ENCODE measurements at places on chromosomes 16 and 17. TPM values are rescaled to one million over a fixed set of nuclear protein-coding genes. Genes with fewer than 3 reads are reported as not detected.

DNA sequence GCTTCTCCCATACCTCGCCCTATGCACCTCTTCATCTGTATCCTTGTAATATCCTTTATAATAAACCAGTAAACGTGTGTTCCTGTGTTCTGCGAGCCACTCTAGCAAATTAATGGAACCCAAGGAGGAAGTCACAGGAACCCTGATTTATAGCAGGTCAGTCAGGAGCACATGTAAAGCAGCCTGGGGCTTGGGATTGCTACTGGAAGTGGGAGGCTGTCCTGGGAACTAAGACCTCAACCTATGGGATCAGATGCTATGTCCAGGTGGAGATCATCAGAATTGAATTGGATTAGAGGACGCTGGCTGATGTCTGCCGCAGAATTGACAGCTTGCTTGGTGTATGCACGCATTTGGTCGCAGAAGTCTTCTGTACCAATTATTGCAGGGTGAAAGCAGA is 15.7 kb downstream of the WNT3 start:
- no peak for DNase-seq
- peaks cover 4% of the 10 kb centered on the region for H3K27me3 ChIP-seq
- H3K36me3 ChIP-seq, result no peaks in the 10 kb centered on the region
- no peak overlapping the region for H3K4me3 ChIP-seq
- no peak overlapping the region for H3K27ac ChIP-seq

DNA sequence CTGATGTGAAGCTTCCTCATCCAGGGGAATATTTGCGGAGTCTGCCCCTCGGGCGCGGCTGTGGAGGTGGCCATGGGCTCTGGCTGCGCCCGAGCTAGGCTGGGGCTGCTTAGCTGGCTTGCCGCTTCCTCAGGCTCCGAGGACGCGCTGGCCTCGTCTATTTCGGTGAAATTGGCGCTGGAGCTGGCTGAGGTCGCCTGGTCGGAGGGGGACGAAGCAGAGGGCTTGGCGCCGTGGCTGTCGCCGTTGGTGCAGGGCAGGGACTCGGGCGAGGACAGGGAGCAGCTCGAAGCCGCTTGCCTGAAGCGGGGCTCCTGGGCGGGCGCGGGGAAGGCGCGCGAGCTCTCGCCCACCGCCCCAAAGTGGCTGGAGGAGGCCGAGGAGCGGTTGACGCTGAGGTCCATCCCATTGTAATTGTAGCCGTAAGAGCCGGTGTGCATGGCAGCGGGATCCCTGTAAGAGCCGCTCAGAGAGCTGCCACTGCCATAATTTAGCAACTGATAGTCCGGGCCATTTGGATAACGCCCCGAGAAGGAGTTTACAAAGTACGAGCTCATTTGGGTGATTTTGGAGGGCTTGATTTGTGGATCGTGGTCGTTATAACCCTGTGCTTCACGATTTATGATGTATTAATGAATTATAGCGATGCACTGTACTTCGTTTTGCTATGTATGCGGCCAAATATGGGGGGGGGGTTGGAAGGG is at the start of gene HOXB5:
HOXB5 (minus strand) TSS at position 654 of the 704 bp plus-strand sequence; CDS start at position 557, 97 bp downstream.
- no peak for DNase-seq
- no peak within 1 kb of the TSS for H3K27ac ChIP-seq
- peaks cover 71% of the 10 kb centered on the region for H3K27me3 ChIP-seq
- peak within 1 kb of the TSS; percentile 72 for H3K4me3 ChIP-seq
- H3K4me1 ChIP-seq, result peaks cover 27% of the 10 kb centered on the region

- peaks cover 4% of the 10 kb centered on the region for H3K27me3 ChIP-seq
- no peaks in the 10 kb centered on the region for H3K36me3 ChIP-seq
- no peak for DNase-seq
- H3K4me3 ChIP-seq, result no peak overlapping the region
- H3K4me1 ChIP-seq, result no peaks in the 10 kb centered on the region
Measured at GRCh38 chr16:9248162-9248561, 156.7 kb downstream of the HAPSTR1 start.

GRCh38 chr17:63282455-63282854 is 163.7 kb downstream of the CYB561 start:
- DNase-seq, result no peak
- H3K27me3 ChIP-seq, result no peaks in the 10 kb centered on the region
- peaks cover 18% of the 10 kb centered on the region for H3K4me1 ChIP-seq

DNA sequence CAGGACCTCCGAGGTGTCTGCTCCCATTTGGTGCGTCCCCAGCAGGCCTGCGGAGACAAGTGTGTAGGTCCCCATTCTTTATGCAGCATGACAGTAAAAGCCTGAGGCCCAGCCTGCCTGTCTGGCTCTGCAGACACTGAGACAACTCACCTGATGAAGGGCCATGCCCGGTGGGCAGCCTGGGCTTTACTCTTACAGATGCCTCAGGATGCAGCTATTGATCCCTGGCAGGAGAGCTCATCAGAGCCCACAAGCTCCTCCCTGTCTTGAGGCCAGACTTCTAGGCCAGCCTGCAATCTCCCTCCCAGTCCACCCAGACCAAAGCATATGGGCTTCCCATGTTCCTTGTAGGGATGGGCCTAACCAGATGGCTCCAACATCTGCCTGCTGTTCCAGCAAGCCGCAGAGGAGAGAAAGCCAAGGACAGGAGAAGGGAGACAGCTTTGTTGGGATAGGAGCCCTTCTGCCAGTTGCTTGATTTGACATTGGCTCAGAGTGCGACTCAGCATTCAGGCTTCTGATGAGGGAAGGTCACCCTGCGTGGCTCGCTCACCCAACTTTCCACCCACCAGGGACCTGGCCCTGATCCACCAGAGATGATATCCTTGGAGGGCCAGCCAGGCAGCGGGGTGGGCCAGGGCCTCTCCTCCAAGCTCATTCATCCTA is 87.5 kb downstream of the SOCS1 start:
- H3K27me3 ChIP-seq, result no peaks in the 10 kb centered on the region
- DNase-seq, result no peak
- peaks cover 13% of the 10 kb centered on the region for H3K4me1 ChIP-seq
- peaks cover 6% of the 10 kb centered on the region for H3K36me3 ChIP-seq
- no peak overlapping the region for H3K27ac ChIP-seq
- no peak overlapping the region for H3K4me3 ChIP-seq

TNP2 gene
- total RNA-seq, result not detected

DDX42 gene
- 103 TPM for total RNA-seq

MRC2 gene
- 12.5 TPM for total RNA-seq

Measured in activated CD4-positive, alpha-beta memory T cell treated with anti-CD3 and anti-CD28 coated beads for 36 hours (primary cell).